ENCODE measurements at places on chromosomes 1 and 21.

GRCh38 chr21:32605469-32605868, 6.7 kb downstream of the CFAP298 start:
- no peak for DNase-seq

- no peak for DNase-seq
Measured at GRCh38 chr1:156310962-156311361, 11.9 kb upstream of the VHLL start.

DNA sequence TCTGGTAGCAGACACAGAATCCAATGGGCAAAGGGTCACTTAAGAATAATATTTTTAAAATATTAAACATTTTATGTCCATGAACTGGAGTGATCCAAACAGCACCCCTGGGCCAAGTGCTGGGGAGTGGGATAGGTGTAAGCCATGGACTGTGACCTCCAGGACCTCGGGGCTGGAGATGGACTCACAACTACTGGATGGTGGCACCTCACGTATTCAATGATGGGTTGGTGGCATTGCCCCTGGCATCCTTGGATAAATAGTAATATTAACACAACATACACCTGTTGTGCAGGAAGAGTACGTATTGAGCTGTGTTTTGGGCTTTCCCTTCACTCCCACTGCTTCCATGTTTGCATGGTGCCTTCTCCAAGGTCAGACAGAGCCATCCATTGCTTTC, 39.3 kb upstream of the TENT5C start:
- DNase-seq, result no peak

DNA sequence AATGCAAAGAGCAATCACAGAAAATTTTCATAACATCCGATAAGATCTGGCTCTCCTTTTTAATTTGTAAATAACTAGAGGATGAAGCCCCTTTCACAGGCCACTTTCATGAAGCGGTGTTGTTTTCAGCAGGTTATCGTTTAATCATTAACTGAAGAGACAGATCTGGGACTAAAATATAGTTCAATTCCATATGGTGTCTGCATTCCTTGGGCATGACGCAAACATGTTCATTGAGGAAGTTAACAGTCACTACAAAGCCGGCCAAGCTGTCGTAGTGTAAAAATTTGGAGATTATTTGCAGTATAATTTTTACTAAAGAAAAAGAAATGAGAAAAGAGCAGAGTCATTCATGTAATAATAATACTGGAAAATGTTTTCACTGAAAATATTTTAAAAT, 565.2 kb upstream of the ADAMTS5 start:
- no peak for DNase-seq

DNA sequence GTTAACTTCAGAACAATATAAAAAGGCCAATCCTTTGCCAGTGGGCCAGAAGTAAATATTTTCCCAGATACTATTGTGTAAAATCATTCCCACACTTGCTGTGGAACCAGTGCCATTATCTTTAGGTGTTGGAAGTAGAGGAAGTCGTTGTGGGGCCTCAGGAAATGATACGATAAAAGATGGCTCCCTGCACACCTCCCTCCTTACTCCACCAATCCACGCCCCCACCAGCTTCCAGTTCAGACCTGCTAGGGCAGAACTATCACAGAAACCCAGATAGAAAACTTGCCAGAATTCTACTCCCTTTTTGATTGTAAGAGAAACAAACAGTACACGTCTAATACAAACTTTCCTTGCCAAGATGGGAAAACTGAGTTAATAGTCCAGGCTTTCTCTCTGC, 173.0 kb upstream of the FMN2 start:
- no peak for DNase-seq

Measured in NCI-H510A treated with DMSO at 0.1 percent for 48 hours (cell line).